IPS DF 6.9 (cell line): ENCODE measurements at places on chromosomes 4 and X.

- DNase-seq: no peak
Measured at GRCh38 chrX:109862433-109862832, 129.4 kb upstream of the ACSL4 start.

DNA sequence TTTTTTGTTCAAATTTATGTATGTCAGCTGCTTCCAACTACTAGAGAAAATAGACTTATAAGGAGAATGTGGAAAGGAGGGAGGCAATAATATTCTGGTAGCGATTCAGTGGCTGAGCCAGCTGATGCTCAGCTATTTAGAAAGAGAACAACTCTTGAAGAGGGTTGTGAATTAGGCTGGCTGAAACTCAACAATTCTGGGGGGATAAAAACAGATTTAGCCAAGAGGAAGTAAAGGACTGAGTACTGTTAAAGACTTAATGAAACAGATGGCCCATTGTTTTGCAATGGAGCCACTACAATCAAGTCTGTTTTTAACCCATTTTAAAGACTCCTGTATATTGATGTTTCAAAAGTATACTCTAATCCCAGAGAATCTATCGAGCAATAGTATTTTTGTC, 1058.9 kb downstream of the C4orf33 start:
- DNase-seq: no peak

- DNase-seq: no peak
Measured at GRCh38 chrX:1946974-1947373, 332.1 kb downstream of the ASMT start.

GRCh38 chr4:155658681-155659064, 8.0 kb upstream of the GUCY1A1 start:
- no peak for DNase-seq

- DNase-seq: no peak
Measured at GRCh38 chr4:1985780-1986577, 22.8 kb downstream of the NELFA start.

DNA sequence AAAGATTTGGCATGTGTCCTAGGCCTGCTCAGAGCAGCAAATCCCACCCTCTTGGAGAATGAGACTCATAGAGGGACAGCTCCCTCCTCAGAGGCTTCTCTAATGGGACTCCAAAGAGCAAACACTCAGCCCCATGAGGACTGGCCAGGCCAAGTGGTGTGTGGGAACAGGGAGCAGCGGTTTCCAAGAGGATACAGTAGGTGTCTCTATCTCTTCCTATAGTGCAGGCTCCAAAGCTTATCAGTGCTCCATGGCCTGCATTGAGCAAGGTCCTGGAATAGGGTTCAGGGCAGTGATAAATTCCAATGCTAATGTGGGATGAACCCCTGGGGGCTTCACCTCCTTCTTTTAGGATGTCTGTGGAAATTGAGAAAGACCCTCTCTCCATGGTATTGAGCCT, 15.7 kb upstream of the MAGEA10 start:
- no peak for DNase-seq

- DNase-seq: no peak
Measured at GRCh38 chr4:138192113-138192512, 50.0 kb downstream of the SLC7A11 start.

DNA sequence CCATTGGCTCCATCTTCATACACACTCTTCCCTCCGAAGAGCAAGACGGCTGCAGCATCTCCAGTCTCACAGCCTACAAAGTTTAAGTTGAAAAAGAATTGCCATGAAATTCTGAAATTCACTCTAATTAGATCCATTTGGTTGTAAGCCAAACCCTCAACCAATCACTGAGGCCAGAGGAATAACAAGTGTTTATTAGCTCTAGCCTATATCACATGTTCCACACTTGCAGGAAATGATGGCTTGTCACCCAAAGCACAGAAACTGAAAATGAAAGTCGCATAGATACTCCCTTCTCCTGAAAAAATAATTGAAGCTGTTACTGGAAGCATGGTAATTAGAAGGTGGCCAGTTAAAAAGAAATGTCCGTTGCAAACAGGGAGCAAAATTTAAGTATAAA, 1071.8 kb downstream of the CCSER1 start:
- DNase-seq: no peak

- no peak for DNase-seq
Measured at GRCh38 chr4:71277353-71277752, 61.5 kb upstream of the SLC4A4 start.

- no peak for DNase-seq
Measured at GRCh38 chrX:68147848-68148247, 285.4 kb downstream of the OPHN1 start.

DNA sequence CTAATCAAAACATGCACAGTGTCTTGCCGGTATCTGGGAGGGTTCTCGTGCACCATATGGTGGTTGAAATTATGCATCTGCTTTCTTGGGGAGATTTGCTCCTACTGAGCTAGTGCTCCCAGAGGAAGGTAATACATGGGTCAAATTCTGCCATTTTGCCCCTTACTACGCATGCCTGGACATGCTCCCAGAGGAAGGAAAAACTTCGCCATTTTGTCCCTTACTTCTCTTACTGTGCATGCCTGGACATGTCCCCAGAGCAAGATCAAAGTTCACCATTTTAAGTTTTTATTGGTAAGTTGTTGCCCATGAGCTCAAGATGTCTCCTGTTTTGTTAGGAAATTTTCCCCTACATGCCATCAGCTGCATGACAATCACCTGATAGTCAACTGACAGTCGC, 252.1 kb upstream of the KLHL4 start:
- DNase-seq: no peak

DNA sequence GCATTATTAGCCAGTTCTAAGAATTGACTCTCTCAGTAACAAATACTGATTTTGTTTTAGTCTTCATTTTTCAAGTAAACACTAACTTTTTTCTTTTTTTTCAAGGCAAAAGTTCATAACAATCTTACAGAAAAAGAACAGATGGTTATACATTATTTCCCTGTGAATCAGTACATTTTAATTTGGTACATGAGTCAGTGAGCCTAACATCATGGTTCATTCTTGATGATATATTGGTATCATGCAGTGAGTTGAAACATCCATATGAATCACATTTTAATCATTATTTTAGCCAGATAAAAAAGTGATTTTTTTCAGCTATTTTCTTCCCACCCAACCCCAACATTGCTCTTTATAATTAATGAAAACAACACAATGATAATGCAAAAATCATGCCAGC, 184.3 kb upstream of the TACR3 start:
- no peak for DNase-seq

DNA sequence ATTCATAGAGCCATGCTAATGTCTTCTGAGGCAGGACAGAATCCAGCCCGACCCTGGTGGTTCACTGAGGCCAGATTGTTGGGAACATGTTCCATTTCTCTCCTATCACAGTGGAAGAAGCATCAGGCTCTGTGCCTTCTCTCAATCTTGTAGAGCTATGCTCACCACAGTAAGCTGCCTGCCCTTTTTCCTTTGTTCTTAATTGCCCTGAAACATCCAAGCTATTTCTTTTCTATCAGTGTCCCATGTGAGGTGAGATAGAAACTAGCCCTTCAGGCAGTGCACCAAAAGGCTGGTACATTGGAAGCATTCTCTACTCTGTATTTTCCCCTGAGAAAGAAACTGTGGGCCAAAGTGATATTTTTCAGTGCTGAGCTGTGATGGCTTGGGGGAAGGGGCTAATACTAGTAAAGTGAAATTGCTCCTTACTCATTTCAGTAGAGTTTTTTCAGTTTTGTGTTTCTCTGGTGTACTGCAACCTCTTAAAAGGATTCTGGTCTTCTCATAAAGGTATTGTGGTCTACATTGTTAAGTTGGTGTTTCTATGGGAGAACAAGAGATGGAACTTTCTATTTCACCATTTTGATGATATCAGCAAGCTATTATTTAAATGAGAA, 611.2 kb downstream of the RPA4 start:
- DNase-seq: no peak

DNA sequence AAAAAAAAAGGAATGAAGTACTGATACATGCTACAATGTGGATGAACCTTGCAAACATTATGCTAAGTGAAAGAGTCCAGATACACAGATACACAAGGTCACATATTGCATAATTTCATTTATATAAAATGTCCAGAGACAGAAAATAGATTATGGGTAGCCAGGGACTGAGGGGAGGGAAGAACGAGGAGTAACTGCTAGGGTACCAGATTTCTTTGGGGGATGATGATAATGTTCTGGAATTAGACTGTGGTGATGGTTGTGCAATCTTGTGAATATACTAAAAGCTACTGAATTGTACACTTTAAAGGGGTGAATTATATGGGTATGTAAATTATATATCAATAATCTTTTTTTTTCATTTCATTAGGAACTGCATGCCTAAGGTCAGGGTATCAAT, 20.8 kb upstream of the AP1AR start:
- no peak for DNase-seq

GRCh38 chr4:83454686-83455085, 937 bp downstream of the HELQ start:
- DNase-seq: no peak

DNA sequence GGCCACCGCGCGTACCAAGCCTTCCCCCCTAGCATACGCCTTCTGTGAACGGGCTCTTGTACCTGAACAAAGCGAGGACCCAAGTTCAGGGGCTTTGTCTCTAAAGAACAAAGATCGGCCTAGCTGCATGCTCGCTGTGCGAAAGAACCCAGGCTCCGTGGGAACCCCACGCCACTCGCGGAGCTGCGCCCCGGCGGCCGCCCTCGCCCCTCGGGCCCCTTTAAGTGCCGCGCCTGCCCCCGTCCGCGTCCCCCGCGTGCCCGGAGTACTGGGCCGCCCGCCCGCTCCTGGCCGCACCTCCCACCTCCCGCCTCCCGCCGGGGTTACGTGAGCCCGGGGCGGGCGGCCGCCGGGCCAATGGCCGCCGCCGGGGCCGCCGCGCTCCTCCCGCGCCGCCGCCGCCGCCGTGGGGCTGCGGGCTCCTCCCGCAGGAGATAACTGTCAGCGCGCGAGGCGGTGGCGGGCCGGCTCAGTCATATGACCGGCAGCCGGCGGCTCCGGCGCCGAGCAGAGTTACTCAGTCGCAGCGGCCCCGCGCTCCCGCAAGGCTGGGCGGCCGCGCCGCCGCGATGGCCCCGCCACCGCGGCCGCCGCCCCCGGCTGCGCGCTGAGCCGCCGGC, at the start of gene FNIP2:
Gene FNIP2, plus strand, starts transcription at position 472 of the 620 bp plus-strand sequence. CDS start 187 bp downstream, outside the sequence.
- peak; percentile 22 for DNase-seq

GRCh38 chr4:6017800-6018199, 431 bp downstream of the C4orf50 start:
- DNase-seq: no peak

GRCh38 chr4:120841580-120841979, 80.9 kb downstream of the PRDM5 start:
- DNase-seq: no peak

GRCh38 chrX:153909024-153909979, 4.8 kb downstream of the AVPR2 start:
- no peak for DNase-seq

- DNase-seq: no peak
Measured at GRCh38 chr4:31390849-31391248, 670.7 kb downstream of the PCDH7 start.

GRCh38 chr4:7199771-7200441, 7.6 kb downstream of the SORCS2 start:
- DNase-seq: no peak

DNA sequence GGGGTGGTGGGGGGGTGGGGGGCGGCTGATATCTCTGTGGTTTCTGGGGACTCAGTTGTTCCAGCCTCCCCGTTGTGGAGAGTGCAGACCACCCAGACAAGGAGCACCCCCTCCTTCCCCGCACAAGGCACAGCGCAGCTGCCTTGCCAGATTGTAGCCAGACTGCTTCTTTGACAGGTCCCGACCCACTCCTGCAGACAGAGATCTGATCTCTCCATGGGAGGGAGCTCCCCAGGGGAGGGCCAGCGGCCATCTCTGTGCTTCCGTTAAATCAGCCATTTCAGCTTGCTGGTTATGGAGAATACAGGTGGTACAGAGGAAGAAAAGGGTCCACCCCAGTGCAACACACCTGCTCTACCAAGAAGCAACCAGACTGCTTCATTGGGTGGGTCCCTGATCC, 80.8 kb downstream of the FGF16 start:
- no peak for DNase-seq

DNA sequence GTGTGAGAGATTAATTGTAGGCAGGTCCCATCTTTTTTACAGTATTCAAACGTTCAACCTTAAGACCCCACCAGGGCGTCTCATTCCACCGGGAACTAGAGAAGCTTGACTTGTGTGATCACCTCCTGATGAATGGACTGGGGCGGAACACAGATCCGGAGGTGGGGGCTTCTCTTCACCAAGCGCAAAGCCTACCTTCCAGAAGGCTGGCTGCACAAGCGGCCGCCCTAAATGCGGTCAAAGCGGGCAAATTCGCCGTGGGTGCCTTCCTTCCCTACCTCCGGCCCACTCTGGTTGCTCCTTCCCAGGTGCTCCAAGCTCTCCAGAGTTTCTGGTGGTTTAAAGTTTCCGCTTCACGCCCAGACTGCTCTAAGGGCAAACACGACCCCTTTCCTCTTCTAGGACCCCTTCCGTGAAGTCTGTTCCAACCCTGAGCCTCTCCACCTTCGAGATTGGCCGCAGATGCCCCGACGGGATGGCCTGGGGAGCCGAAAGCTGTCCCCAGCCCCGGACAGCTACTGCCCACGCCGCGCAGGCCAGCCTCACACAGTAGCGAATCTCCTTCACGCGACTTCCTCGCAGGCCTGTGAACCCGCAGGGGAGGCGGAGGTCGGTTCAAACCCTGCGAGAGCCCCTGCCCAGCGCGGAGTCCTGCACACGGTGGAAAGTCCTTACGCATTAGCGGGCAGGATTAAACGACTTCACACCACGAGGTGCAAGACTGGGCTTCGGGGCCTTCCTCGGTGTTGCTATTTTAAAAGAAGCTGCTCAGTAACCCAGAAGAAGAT, 1.6 kb upstream of the WWC2 start:
- DNase-seq: no peak

GRCh38 chr4:14867847-14868246, 134.4 kb upstream of the CPEB2 start:
- DNase-seq: no peak

DNA sequence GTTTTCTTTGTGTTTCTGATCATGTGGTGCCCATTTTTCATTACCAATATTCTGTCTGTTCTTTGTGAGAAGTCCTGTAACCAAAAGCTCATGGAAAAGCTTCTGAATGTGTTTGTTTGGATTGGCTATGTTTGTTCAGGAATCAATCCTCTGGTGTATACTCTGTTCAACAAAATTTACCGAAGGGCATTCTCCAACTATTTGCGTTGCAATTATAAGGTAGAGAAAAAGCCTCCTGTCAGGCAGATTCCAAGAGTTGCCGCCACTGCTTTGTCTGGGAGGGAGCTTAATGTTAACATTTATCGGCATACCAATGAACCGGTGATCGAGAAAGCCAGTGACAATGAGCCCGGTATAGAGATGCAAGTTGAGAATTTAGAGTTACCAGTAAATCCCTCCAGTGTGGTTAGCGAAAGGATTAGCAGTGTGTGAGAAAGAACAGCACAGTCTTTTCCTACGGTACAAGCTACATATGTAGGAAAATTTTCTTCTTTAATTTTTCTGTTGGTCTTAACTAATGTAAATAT, 110.4 kb downstream of the IL13RA2 start:
- DNase-seq: peak; percentile 13

DNA sequence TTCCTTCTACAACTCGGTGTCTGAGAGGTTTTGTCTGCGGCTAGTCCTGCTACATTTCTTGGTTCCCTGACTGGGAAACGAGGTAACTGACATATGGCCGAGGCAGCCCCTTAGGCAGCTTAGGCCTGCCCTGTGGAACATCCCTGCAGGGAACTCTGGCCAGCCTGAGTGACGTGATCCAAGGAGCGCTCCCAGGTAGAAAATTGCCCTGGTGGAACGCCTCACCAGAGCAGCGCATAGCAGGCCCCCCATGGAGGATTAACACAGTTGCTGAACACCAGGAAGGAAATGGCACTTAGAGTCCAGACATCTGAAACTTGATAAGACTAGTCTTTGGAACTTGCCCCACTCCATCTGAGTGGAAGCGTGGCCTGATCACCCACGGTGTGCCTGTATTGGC, 837.4 kb upstream of the NDST4 start:
- DNase-seq: no peak
